Peyer's patch (tissue), 4 donors: ENCODE measurements at places on chromosomes 5 and 9. TPM values are rescaled to one million over a fixed set of nuclear protein-coding genes. Genes with fewer than 3 reads are reported as not detected.

The WNK2 gene
- total RNA-seq: 207 TPM

The KIF24 gene
- 2.1 TPM for total RNA-seq

DNA sequence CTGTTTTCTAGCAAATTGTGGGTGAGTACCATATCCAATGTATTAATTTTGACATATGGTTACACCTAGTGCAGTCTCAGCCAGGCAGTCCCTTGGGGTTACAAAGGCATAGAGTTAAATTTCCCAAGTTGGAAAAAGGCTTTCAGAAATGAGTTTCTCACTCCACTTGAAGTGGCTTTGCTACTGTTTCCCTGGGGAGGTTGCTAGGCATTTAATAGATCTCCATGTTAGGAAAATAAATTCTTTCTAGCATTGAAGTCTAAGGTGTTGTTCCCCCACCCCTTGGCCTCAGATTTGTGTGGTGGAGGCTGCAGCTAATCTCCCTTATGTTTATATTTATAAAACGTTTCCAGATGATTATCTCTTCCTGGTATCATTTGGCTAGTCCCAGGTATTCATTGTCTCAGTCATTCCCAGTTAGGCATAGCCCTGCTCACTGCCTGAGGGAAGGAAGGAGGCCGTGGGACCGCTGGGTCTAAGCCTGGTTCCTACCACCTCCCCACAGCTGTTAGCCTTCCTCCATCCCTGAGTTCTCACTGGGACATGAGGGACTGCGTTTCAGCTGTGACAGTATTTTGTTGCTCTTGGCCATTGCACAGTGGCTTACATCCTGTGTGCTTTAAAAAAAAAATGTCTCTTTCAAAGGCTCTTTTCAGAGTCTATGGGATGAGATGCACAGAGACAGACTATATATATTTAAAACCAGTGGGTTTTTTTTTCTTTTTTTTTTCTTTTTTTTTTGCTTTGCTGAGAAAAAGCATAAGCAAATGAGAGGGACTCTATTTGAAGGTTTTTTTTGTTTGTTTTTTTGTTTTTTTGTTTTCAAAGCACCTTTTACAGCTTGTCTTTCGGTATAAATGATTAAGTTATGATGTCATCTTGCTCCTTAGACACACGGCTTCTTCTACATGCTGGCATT is 121.5 kb downstream of the MAST4 start:
- DNase-seq: no peak

DNA sequence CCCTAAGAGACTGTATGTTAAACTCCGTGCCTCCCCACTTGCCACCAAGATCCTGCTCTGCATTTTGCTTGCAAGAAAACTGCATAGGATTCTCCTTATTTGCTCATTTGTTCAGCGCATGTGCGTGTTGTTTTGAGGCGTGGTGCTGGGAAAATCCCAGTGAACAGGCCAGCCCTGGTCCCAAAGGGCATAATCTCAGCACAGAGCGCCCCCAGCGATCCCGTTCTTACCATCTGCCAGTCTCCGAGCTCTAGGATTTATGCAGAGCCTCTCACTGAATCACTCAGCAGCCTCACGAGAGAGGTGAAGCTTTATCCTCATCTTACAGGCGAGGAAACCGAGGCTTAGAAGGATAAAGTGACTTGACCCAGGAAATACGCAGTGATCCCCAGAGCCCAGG is 11.5 kb downstream of the PRRX2 start:
- no peak for DNase-seq

- DNase-seq: no peak
These were observed 57.9 kb downstream of the TGFBR1 start for GRCh38 chr9:99162759-99163364.

The SLC2A6 gene
- total RNA-seq: 10.7 TPM

GRCh38 chr5:169161022-169161680 is 139.8 kb downstream of the SLIT3 start:
- DNase-seq: no peak

DNA sequence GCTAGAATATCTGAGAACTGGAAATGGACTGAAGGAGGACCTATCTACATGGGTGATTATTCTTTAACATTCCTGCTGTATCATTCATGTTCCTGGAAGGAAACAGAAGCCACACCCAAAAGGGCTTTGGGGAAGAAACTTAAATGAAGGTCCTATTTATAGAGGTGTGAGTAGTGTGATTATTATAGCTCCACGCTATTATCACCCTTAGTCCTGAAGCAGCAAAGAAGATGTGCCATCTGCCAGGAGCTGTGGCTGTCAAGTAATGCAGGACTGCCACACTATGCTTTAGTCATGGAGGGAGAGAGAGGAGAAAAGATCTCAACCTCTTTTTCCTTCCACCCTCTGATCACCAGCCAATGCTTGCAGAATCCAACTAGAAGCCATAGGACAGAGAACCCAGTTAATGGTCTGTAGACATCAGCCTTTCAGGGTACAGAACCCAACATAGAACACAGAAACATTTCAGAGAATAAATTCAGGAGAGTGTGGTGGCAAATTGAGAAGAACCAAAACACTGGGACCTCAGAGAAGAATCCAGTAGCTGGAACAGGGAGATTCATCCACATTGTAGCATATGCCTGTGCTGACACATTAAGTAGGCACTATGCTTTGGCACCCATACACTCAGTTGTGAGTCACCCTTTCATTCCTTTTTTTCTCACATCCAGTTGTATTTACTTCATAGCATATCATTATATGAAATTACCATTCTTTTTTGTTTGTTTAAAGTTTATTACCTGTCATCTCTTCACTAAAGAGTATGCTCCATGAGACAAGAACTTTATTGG is 21.0 kb upstream of the RNF180 start:
- DNase-seq: no peak

The DND1 gene
- 5.0 TPM for total RNA-seq

The FGF10 gene
- total RNA-seq: 0.53 TPM

DNA sequence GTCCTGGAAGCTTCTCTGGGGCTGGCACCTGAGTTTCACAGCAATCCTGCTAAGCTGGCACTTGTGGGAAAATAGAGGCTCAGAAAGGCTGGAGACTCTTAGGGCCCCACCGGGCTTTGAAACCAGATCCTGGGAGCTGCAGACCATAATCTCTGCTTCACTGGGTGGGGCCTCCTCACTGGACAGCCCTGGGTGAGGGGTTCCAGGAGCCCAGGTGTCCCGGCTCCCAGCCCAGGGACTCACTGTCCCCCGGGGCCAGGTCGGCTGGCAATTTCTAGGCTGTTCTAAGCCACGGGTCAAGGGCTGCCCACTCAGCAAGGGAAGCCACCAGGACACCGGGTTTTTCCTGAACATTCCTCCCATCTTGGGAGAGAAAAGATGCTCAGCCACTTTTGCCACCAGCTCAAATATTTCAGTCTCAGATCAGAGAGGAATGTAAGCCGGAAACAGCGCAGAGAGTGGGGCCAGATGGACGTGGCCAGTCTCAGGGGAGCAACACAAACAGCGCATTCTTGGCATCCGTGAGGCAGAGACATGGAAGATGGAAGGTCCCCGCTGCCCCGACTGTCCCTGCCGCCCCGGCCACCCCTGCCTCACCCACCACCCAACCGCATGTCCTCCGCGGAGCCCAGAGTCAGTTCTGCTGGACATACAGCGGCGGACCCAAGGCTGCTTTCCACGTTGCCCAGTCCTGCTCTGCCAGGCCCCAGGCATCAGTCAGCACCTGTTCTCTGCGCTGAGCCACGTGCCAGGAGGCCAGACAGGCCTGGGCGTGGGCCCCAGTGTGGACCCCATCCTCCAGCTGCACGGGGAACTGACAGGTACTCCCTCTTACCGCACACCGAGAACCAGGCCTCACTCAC is 72.6 kb downstream of the VAV2 start:
- no peak for DNase-seq

The FBP2 gene
- total RNA-seq: not detected

- no peak for DNase-seq
These were observed 26.2 kb upstream of the RICTOR start for GRCh38 chr5:39100301-39100850.

- no peak for DNase-seq
These were observed 12.2 kb downstream of the SPINK1 start for GRCh38 chr5:147819261-147819770.

The PCDHGA12 gene
- total RNA-seq: 2.5 TPM

DNA sequence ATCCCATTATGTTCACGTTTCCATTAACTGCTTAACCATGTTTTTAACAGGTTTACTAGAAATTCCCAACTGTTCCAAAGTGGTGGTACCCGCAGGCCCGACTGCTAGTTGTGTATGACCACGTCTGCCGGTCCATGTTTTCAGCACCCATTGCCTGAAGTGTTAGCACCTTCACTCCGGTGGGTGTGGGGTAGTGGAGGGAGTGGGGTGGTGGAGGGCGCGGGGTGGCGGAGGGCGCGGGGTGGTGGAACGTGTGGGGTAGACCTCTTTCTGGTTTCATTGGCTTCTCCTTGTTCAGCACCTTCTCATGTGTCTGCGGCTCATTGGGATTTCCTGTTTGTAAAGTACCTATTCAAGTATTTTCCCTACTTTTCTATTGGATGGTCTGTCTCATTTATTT is 37.7 kb downstream of the TPPP start:
- DNase-seq: no peak

The SLC4A9 gene
- 2.5 TPM for total RNA-seq

DNA sequence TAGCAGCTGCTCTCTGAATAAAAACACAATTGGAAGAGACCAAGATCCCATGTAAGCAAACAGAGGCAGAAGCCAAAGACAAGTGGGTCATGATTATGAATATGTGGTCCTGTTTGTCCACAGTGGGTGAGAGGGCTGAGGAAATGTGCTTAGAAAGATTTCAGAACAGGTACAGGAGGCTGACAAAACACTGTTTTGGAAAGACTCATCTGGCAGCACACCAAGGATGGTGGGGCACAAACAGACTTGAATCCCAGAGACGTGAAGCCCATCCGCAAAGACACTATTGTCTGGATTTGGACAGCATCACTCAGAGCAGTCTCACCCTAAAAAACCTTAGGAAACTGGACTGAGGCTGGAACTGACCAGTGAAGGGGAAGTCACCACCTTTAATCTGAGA is 85.0 kb downstream of the ADRB2 start:
- DNase-seq: no peak

DNA sequence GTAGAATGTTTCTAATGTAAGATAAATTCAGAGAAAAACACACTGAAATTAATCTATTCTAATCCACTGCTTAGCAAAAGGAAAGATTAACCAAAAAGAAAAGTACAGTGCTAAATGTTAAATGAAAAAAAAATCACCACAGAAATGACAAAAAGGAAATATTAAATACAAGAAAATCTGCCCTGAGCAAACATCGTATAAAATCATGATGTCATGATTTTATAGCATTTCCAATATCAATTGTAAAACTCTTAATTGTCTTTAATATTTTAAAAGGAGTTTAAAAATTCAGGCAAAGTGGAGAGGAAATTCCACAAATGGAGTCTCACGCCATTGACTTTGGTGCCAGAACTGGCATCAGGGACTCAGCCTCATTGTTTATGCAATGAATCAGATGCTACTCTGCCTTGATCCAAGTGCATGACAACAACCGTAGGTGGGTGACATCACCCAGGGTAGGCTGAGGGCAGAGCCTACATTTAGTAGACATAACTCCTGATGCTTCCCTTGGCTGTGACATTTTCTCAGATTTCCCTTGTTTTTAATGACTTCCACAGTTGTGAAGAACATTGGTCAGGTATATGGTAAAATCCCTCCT is 696.8 kb downstream of the SEMA5A start:
- DNase-seq: no peak

The FAM163B gene
- not detected for total RNA-seq

GRCh38 chr9:121945281-121945680 is 147.8 kb downstream of the TTLL11 start:
- DNase-seq: no peak

DNA sequence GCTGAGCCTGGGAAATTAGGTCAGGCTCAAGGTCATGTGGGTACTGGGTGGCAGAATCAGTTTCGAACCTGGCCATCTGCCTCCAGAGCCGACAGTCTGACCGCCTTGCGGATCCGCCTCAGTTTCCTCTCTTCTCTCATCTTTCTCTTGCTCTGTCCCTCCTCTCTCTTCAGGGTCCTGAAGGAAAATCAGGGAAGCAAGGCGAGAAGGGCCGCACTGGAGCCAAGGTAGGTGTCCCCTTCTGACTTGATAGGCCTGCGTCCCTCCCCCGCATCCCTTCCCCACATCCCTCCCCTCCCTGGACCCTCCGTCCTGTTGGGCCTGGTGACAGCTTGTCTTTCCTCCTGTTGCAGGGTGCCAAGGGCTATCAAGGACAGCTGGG is 40.8 kb upstream of the ORM1 start:
- no peak for DNase-seq

- no peak for DNase-seq
These were observed 958 bp upstream of the LCN8 start for GRCh38 chr9:136759001-136759400.

The PCDHA10 gene
- total RNA-seq: 0.40 TPM

GRCh38 chr5:149852641-149853330 is 91.8 kb downstream of the PDE6A start:
- peak; percentile 91 for DNase-seq

DNA sequence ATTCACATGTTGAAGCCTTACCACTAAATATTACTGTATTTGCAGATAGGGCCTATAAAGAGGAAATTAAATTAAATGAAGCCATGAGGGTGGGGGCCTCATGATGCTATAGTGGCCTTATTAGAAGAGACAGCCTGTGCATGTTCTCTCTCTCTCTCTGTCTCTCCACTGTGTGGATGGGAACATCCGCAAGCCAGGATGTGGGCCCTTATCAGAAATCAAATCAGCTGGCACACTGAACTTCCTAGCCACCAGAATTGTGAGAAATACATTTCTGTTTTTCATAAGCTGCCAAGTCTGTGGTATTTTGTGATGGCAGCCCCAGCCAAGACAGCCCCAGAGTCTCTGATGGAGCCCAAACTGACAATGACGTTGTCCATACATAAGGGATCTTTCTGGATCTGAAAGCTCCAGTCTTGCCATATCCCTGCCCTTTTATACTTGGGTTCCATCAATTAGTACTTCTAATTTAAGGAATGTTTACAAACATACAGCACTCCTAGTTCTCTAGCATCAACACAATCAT is 300.5 kb upstream of the ATP10B start:
- no peak for DNase-seq
